ENCODE measurements at places on chromosomes 12 and 14.

DNA sequence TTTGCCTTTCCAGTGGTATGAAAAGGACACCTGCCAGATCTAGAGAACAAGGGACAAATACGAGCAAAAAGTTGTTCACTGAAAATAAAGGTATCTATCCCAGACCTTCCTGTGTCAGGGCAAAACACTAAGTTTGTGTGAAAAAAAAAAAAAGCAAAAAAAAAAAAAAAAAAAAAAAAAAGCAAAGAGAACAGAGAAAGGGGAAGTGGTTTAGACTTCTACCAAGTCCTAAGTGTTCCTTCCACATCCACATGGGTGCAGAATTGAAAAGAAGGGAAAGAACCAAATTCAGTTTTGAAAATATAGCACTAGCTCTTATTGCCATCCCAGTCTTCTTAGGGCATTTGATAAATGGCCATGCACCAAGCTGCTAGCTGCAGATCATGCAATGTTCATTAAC lies 41.7 kb downstream of the ZCRB1 start:
- no peak for DNase-seq

DNA sequence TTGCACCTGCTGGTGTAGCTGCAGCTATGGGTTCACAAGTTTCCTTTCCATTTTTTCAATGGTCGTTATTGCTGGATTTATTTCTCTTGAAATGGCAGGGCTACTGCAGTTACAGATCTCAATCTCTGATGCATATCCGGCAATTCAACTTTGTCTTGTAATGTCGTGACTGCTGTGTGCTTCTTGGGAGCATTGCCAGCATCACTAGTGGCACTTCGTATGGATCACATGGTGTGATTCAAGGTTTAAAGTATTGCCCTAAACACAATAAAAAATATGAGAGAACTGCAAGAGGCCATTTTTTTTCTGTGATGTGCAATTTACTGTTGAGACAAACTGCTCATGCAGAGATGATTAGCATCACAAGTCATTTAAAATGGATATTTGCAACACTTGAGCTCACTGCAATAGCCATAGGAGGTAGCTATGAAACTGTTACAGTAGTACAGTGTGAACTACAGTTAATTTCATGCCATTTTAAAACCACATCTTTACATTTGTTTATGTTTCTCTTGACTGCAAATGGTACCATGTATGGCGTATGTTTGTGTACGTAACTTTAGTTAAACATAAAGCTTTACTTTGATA lies 217.4 kb upstream of the PDE3A start:
- no peak for DNase-seq

- DNase-seq = no peak
Observed at GRCh38 chr14:68404652-68405183, 388.1 kb downstream of the ZFP36L1 start.

- no peak for DNase-seq
Observed at GRCh38 chr12:103913100-103913499, 17.1 kb upstream of the HSP90B1 start.

DNA sequence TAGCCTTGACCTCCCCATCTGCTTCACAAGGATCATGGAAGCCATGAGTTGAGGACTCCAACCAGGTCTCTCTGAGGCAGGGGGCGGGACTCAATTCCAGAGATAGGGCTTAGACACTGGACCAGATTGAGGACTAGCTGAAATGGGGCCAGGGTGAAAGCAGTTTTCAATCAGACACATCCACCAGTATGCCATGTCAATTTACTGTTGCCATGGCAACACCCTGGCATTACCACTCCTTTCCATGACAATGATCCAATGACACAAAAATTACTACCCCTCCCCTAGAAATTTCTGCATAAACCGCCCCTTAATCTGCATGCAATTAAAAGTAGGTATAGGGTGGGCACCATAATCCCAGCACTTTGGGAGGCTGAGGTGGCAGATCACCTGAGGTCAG lies 18.6 kb upstream of the DCAF5 start:
- no peak for DNase-seq

DNA sequence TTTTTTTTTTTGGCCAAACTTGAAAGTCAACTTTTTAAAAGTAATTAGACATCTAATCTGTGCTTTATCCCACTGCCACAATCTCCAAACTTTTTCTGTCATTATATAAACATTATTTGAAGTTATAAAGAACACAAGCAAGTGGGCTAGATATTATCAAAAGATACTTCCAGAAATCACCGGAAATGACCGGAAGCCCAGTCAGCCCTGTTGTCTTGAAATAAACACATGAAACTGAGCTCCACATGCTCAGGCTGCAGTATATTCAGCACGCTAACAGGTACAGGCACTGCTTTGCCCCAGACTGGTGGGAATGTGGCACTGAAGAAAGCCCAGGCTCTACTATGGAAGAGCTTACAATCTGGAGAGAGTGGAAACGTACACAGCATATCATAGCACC lies 158.9 kb upstream of the PLEKHG7 start:
- no peak for DNase-seq

- DNase-seq = no peak
Observed at GRCh38 chr14:52044791-52045522, 23.9 kb downstream of the NID2 start.
